Brain (organoid and tissue), 16 donors: ENCODE measurements at places on chromosomes 13 and 19. TPM values are rescaled to one million over a fixed set of nuclear protein-coding genes. Genes with fewer than 3 reads are reported as not detected.

Gene WDFY2
- 2.8 TPM for polyA plus RNA-seq

Gene PABPC3
- polyA plus RNA-seq, result 0.12 TPM

Gene CD22
- 6.9 TPM for polyA plus RNA-seq

Gene HSPB6
- polyA plus RNA-seq, result 25.1 TPM

Gene ZNF559
- polyA plus RNA-seq, result 7.6 TPM

Gene ZNF616
- polyA plus RNA-seq, result 4.2 TPM

Gene TNFRSF19
- 2.6 TPM for polyA plus RNA-seq

Gene ZNF682
- polyA plus RNA-seq, result 3.9 TPM

Gene TSSK6
- 2.7 TPM for polyA plus RNA-seq

Gene SPATA13
- polyA plus RNA-seq, result 7.7 TPM

Gene PEG3
- 5.4 TPM for polyA plus RNA-seq

Gene IRGC
- polyA plus RNA-seq, result not detected

Gene CGB1
- polyA plus RNA-seq, result not detected

Gene ZNF497
- 2.5 TPM for polyA plus RNA-seq

Gene JAK3
- polyA plus RNA-seq, result 0.48 TPM

Gene ZNF579
- polyA plus RNA-seq, result 16.2 TPM

Gene NLRP5
- polyA plus RNA-seq, result not detected

Gene IL12RB1
- 0.75 TPM for polyA plus RNA-seq

Gene ZNF235
- polyA plus RNA-seq, result 5.3 TPM

Gene CPT1C
- 65.1 TPM for polyA plus RNA-seq

Gene PIBF1
- polyA plus RNA-seq, result 3.8 TPM

Gene KLF1
- polyA plus RNA-seq, result 1.3 TPM

Gene ZNF793
- 3.3 TPM for polyA plus RNA-seq

Gene APBA3
- polyA plus RNA-seq, result 36.8 TPM

Gene SMAD9
- polyA plus RNA-seq, result 14.8 TPM

Gene GRK1
- polyA plus RNA-seq, result 2.5 TPM

Gene EDNRB
- 9.6 TPM for polyA plus RNA-seq

Gene APC2
- 69.7 TPM for polyA plus RNA-seq

Gene OR7C1
- polyA plus RNA-seq, result 0.42 TPM

Gene RFPL4A
- not detected for polyA plus RNA-seq

Gene FGF14
- 69.9 TPM for polyA plus RNA-seq

Gene OVOL3
- polyA plus RNA-seq, result not detected
